ENCODE measurements at places on chromosomes 5 and 9.

- DNase-seq, result peak; percentile 62
These were observed 851 bp upstream of the ZDHHC12 start for GRCh38 chr9:128724744-128725211.

DNA sequence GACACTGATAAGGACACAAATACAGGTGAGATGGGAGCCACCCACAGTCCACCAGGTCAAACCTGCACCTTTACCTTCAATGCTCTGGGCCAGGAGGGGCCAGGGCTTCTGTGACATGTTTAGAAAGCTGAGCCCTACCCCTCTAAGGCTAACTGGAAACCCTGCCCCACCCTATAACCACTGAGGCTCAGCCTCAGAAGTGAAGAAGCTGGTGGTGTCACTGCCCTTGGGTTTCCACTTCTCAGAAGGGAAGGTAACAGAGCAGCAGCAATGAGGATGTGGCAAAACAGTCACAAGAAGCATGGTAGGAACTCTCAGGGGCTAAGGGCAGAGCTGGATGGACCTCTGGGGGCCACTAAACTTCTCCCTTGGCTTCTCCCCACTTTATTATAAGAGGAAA, 6.0 kb downstream of the PDGFRB start:
- DNase-seq, result peak; percentile 33

DNA sequence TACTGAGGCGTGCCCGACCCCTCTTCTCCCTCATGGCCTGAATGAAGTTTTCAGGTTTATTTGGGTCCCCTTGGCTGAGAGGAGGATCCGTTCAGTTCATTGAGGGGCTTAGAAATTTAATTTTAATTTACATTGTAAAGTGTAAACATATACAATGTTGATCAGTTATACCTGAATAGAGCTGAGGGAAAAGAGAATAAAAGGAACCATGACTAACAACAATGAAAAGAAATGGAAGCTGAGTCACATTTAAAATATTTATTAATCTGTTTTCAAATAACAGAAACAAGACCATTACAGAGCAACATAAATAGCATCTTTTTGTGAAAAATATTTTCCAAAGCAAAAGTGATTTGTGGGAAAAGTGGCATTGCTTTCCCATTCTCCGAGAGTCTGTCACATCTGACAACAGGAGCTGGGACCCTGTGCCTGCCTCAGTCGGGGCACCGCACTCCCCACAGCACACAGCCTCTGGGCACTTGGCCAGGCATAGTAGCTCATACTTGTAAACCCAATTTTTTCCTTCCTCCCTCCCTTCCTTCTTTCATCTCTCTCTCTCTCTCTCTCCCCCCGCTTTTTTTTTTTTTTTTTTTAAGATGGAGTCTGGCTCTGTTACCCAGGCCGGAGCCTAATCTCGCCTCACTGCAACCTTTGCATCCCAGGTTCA, 28.7 kb downstream of the PROP1 start:
- DNase-seq, result no peak

DNA sequence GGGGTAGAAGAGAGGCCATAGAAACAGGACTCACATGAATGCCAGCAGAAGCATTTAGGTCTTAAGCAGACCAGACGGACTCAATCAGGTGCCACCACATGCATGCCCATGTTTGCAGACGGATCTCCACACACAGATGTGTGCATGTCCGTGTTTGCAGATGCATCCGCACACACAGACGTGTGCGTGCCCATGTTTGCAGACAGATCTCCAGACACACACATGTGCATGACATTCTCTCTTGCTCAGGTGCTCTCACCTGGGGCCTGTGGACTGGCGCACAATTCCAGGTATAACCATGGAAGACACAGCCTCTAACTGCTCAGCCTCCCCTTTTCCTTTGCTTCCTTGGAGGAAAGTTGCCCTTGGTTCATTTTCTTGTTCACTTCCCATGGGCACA, 148.3 kb downstream of the CACNA1B start:
- no peak for DNase-seq

DNA sequence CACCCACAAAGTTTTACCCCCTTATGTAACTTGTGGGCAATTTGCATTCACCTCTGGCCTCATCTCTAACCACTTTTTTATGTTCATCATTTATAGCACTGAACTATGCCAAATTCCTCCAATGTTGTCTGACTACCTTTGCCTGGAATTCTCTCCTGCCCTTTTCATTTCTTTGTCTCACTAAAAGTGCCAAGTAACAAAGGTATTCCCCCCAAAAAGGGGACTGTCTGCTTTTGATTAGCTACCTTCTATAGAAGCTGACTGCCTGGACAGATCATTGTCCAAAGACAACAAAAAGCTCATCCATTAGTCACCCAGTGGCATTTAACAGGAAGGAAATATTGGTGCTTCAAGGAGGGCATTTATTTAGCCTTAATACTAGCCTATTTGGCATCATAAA, 189.9 kb upstream of the VCAN start:
- no peak for DNase-seq

- no peak for DNase-seq
These were observed 128.2 kb upstream of the MYO10 start for GRCh38 chr5:17064241-17064640.

DNA sequence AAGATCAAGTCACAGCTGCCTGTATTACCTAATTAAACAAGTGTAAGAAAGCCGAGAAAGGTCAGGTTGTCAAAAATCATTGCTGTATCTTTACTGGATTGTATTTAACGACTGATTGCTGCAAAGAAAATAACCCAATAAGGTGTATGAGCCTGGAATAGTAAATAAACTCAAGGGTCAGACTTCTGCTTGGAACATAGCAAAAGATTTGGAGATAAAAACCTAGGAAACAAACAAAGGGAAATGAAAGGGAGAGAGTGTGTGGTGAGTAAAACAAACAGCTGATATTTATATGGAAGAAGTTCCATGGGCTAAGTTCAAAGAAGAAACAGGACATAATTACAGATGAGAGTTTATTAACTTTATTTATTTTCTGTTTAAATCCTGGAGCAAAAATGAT, 354.0 kb downstream of the TLR4 start:
- DNase-seq, result no peak

- no peak for DNase-seq
These were observed 18.9 kb upstream of the ANKRD55 start for GRCh38 chr5:56251918-56252553.

GRCh38 chr9:38737246-38737645, 17.3 kb upstream of the FAM240B start:
- no peak for DNase-seq

GRCh38 chr5:141362719-141363118, 1.2 kb upstream of the PCDHGA5 start:
- DNase-seq, result no peak

- DNase-seq, result no peak
These were observed 18.4 kb downstream of the ENC1 start for GRCh38 chr5:74622122-74622521.

DNA sequence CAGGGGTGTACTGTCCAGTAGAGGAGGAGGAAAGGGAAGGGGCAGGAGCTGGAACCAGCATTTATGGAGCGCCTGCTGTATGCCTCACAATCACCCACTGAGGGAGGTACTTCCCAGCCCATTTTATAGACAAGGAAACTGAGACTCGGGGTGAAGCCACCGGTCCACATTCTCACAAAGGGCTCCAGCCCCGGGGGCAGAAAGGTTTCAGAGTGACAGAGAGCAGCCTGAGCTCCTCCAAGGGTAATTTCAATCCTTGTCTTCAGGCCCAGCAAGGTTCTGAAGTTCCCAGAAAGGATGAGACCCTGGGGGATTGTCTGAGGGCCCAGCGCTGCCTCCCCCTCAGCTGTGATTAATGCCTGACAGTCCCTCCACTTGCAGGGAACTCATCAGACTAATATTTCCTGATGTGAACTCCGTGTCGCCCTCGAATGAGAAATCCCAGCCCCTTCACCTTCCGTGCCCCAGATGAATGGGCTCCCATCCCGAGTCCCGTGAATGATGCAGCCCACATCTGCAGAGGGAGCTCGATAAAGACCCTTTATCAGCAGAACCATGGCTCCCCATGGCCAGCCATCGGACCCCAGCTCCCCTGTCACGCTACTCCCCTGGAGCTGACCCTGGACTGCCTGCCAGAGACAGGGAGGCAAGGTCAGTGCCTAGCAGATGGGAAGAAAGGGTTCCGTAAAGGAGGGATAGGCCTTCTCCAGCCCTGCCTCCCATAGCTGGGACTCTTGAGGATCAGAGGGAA, 32.1 kb upstream of the MVB12B start:
- DNase-seq, result no peak

DNA sequence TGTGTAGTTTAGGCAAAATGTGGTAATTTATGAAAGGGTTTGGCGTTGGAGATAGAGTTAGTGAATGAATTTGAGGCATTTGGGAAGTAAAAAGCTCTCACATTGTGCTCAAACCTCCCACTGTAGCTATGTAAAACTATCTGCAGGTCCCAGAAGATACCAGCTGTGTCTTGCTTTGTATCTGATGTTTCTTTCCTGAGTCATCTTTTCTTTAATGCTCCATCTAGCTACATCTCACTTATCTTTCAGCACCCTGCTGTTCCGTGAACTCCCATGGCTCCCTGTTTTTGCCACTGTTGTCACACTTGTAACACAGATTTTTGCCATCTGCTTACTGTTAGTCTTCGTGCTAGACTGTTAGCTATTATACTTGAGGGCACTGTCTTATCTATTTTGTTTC, 253.1 kb downstream of the NPR3 start:
- no peak for DNase-seq

DNA sequence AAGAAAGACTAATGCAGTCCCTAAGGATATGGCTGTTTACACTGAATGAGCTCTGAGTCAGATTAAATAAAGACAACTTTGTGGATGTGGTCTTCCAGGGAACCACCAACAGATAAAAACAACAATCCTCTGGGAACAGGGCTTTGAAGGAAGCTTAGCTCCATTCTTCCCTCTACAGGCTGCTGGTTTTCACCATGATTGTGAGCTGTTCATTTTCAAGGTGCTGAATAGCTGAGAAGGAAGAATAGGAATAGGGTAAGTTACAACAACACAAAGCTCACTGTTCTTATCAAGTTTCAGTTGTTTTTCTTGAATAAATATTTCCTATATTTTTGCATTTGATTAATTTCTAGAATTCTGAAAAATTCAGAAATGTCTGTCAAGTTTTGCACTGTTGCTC, 25.9 kb upstream of the PTAR1 start:
- no peak for DNase-seq

DNA sequence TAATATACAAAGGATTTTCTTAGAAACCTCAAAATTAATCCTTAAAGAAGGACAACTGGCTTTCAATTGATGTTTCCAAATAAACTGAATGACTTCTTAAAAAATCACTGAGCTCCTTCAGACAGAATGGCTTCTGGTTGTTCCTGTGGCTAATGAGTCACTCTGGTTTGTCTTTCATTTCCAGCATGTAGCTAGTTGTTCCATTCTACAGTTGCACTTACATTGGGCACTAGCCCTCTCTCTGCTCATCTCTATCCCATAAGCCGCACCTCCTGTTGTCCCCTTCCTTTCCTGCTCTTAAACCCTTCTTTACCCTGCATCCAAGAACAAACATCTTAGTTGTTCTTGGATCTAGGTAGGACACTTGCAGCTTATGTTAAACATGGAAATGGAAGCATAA, 235.3 kb upstream of the HAPLN1 start:
- DNase-seq, result no peak

- no peak for DNase-seq
These were observed 6.9 kb downstream of the TNFAIP8 start for GRCh38 chr5:119362714-119363113.

Measured in DND-41 (cell line).